NCI-H460 (cell line): ENCODE measurements at places on chromosomes 1 and 21. TPM values are rescaled to one million over a fixed set of nuclear protein-coding genes. Genes with fewer than 3 reads are reported as not detected.

GRCh38 chr1:35557118-35557610, at the start of gene KIAA0319L:
TSS of gene KIAA0319L (minus strand) at chr1:35557403. CDS start at chr1:35554491, 2,912 bp downstream.
- DNase-seq = peak; percentile 65

DNA sequence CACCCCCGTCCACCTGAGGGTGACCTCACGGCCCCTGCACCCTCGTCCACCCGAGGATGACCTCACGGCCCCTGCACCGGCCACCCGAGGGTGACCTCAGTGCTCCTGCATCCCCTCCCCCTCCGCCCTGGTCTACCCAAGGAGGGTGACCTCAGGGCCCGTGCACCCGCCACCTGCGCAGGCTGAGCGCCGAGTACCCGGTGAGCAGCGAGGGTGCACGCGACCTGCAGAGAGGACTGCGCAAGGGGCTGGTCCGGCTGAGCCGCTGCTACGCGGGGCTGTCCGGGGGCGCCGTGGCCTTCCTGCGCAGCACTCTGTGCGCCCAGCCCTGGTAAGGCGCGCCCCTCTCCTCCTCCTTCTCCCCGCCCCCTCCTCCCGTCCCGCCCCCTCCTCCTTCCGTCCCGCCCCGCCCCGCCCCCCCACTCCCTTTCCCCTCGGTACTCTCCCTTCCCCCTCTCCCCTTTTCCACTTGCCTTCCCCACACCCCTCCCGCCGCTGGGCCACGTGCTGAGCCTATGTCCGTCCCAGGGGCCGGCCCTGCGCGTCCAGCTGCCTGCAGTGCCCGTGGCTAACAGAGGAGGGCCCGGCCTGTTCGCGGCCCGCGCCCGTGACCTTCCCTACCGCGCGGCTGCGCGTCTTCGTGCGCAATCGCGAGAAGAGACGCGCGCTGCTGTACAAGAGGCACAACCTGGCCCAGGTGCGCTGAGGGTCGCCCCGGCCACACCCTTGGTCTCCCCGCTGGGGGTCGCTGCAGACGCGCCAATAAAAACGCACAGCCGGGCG, 28.4 kb downstream of the TRIM11 start:
- peak; percentile 49 for DNase-seq

DNA sequence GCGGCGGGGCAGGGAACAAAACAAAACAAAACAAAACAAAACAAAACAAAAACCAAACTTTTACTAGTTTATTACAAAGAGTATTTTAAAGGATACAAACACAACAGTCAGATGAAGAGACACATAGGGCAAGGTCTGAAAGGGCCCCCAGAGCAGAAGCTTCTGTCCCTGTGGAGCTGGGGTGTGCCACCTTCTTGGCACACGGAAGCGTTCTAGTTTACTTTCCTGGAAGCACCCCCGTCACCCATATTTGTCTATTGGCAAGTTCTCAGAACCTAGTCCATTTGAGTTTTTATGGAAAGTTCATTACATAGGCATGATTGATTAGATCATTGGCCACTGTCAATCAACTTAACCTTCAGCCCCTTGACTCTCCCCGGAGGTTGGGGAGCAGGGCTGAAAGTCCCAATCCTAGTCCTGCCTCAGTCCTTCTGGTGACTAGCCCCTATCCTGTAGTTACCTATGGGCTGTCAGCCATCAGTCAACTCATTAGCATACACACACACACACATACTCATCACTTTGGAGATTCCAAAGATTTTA, 380.4 kb downstream of the DPYD start:
- DNase-seq = no peak

DNA sequence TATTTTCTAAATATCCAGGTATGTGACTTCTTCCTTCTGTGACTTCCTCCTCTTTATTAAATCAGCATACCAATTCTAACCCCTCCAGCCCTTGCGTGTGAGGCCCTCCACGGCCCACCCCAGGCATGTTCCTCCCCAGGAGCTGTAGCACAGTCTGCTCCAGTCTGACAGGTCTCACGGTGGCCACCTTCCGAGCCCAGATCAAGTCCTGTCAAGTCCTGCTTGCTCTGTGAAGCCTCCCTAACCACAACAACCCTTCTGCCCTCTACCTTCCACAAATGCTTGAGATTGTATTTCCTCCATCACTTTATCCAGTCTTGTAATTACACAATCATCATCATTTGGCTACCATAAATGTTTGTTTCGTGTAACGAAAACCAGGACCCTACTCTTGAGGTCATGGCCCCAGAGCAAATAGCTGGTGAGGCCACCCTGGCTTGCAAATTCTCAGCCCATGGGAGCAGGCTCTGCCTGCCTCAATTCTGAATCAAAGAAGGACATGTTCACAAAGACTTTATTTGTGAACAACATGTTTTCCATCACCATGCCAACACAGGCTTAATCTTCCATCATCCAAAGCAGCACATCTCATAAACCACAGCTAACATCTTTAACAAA, 33.0 kb upstream of the S100A7 start:
- DNase-seq = no peak

GRCh38 chr21:46187814-46188213, 3.6 kb upstream of the SPATC1L start:
- DNase-seq = no peak

Gene VANGL2
- 0.02 TPM in 1 of 2 replicates, not detected in the other for total RNA-seq

DNA sequence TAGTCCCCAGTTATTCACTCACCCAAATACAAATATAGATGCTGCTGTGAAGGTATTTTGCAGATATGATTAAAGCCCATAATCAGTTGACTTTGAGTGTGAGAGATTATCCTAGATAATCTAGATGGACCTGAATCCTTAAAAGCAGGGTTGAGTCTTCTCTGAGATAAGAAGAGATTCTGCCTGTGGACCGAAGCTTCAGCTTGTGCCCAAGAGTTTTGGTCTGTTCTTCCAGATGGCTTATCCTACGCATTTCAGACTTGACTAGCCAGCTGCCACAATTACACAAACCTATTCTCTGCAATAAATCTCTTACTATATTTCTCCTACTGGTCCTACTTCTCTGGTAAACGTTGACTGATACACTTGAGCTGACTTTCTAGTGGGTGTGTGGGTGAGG, 145.1 kb downstream of the KCNJ6 start:
- no peak for DNase-seq

GRCh38 chr1:30819244-30819571, 61.6 kb upstream of the LAPTM5 start:
- no peak for DNase-seq

Gene SOAT1
- 14.4 and 22.8 TPM in 2 replicates for total RNA-seq
